ENCODE measurements at places on chromosomes 3 and 15.
A peak's percentile ranks its signal among the peaks of the same experiment; 100 is the strongest.

GRCh38 chr3:187610981-187611511 is 59.1 kb downstream of the SST start:
- DNase-seq = no peak

GRCh38 chr15:87902772-87903426 is 353.6 kb downstream of the NTRK3 start:
- no peak for DNase-seq

DNA sequence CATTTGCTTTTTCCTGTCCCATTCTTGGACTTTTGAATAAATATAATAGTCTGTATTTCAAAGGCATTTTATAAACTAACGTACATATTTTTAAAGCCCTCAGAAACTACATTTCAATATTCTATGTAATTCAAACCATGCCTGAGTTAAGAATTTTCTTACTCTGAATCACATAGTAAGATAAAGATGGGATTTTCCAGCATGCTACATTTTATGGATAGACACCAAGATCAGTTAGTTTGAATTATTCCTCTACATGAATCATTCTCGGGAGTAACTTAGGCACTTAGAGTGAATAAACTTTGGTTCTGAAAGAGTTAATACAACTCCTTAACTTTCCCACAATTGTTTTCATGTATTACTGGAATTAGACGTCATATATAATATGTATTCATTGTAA is 713.3 kb upstream of the CBLB start:
- DNase-seq = no peak

DNA sequence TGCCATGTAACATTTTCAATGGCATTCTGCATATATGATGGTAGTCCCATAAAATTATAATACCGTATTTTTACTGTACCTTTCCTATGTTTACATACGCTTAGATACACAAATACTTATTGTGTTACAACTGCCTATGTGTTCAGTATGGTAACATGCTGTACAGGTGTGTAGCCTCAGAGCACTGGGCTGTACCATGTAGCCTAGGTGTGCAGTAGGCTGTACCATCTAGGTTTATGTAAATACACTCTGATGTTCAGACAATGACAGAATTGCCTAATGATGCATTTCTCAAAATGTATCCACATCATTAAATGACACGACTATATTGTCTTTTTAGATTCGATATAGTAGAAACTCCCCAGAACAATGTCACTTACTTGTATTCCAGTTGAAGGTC is 22.7 kb downstream of the CD80 start:
- DNase-seq = no peak

- no peak for DNase-seq
Measured at GRCh38 chr3:178386880-178387279, 149.4 kb upstream of the KCNMB2 start.

DNA sequence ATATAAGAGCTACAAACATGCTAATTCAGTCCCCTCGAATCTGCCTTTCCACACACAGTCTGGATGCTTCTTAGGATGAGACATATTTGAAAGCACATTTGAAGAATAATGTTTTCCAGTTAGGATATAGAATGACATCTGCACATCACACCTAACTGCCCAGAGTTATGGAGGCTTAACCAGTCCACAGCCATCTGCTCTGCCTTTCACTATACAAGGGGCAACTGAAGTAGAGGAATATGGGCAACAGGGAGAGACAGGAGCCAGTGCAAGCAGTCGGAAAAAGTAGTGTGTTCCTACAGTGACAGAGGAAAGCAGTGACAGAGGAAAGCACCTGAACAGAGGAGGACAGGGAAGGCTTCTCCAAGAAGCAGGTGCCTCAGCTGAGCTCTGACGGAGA is 79.0 kb upstream of the CLDN18 start:
- DNase-seq = no peak

GRCh38 chr15:31327669-31328427 is 1.2 kb downstream of the KLF13 start:
- DNase-seq = no peak

DNA sequence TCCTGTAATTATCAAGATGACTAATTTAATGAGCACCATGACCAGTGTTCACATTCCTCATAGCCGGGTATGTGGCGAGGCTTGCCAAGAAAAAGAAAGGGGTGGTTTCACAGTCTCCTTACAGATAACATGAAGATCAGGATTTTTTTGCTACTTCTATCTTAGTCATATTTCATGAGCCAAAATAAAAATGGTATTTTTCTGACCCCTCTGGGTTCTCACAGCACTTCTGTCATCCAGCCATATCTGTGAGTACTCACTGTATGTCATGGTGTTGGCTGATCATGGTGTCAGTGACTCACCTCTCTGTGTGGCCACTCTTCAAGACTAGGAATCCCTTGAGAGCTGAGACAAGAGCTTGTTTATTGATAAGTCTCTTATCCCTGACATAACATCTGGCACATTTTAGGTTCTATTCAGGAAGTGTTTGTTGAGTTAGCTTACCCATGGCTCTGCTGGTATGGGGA is 130.5 kb upstream of the LMCD1 start:
- no peak for DNase-seq

GRCh38 chr3:132536442-132537153 is 60.5 kb upstream of the ACKR4 start:
- DNase-seq = no peak

- no peak for DNase-seq
Measured at GRCh38 chr15:98620020-98620419, 28.3 kb upstream of the IGF1R start.

GRCh38 chr3:67383379-67383778 is 271.0 kb downstream of the SUCLG2 start:
- no peak for DNase-seq

DNA sequence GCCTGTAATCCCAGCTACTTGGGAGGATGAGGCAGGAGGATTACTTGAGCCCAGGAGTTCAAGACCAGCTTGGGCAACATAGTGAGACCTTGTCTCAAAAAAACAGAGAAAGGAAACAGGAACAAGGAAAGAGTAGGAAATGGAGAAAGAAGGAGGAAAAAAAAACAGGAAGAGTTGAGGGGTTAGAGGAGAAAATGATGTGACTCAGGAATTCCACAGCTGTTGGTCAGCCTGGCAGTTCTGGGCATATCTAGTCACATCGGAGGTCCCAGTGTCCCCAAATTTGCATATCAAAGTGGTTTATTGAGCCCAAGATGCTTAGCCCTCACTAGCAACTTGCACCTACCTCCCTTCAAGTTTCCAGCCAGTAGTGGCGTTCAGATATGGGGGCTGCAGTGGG is 18.8 kb upstream of the JMJD7 start:
- DNase-seq = no peak

DNA sequence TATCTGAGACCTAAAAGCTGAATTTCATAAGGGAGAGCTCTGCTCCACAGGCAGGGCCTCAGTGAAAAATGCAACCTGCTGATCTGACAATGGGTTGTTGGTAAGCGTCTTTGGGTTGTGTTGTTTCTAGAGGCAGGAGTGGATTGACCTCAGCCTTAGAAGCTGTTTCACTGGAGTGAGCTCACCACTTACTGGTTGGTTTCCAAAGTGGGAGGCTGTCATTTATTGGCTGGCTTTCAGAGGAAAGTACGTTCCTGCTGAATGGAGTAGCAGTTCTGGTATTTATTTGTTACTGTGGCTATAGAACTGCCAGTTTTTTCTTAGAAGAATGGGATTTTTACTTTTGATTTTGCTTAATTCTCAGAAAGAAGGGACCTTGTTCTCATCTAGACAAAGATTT is 29.3 kb upstream of the COL6A5 start:
- no peak for DNase-seq

DNA sequence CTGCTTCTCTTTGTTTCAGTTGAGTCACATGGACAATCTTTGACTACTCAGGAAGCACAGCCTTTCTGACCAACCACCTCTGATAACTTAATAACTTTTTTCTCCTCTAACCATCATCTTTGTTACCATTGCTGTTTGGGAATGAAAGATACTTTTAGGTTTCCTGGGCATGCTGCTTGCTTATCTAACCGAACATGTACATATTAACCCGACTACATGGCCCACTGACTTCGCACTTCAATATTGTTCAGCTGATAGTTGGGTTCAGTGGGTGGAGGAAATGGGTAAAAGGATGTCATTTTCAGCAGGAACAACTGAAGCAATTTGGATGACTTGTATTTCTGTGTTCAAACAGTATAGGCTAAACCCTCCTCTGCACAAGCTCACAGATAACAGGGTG is 214.3 kb downstream of the SQOR start:
- no peak for DNase-seq

DNA sequence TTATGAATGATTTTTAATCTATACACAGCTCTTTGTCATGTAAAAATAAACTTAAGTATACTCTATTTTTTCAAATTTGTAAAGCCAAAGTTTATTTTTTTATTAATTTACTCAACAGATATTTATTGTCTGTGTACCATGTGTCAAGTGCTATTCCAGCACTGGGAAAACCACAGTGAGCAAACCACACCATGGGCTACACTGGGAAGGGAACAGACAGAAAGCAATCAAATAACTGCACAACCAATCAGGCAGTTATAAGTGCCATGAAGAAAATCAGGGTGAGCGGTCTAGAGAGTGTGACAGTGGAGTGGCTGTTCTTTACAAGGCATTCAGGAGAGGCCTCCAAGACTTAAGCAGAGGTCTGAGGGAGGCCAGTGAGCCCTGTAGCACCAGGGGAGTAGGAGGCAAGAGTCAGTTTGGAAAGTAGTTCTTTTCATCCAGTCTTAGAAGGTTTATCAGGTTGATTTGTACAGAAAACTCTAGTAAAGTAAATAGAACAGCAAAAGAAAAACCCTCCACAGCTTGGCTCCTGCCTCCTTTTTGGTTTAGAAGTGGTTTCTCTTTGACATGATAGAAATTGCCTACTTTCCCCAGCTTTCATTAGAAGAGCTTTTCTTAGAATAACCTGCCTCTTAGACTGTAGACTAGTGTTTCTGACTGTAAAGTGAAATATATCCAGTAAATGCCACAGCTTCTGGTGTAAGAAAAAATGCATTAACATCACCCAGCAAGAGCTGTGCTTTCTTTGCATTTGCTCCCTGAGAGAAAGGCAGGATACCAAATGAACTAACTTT is 13.7 kb downstream of the EIF2AK4 start:
- no peak for DNase-seq

- no peak for DNase-seq
Measured at GRCh38 chr3:51727500-51727899, 20.6 kb downstream of the GRM2 start.

GRCh38 chr3:16849229-16849628 is 35.5 kb upstream of the PLCL2 start:
- DNase-seq = no peak

DNA sequence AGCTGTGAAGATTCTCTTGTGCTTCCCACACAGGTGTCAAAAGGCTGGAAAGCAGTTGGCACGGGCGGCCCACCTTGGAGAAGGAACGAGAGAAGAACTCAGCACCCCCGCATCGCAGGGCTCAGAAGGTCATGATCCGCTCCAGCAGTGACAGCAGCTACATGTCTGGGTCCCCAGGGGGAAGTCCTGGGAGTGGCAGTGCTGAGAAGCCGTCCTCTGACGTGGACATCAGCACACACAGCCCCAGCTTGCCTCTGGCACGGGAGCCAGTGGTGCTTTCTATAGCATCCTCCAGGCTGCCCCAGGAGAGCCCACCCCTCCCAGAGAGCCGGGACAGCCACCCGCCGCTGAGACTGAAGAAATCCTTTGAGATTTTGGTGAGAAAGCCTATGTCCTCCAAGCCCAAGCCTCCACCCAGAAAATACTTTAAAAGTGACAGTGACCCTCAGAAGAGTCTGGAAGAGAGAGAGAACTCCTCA is 31.4 kb downstream of the STARD5 start:
- DNase-seq = no peak

GRCh38 chr15:82566690-82567089 is 26.4 kb upstream of the RPS17 start:
- no peak for DNase-seq

DNA sequence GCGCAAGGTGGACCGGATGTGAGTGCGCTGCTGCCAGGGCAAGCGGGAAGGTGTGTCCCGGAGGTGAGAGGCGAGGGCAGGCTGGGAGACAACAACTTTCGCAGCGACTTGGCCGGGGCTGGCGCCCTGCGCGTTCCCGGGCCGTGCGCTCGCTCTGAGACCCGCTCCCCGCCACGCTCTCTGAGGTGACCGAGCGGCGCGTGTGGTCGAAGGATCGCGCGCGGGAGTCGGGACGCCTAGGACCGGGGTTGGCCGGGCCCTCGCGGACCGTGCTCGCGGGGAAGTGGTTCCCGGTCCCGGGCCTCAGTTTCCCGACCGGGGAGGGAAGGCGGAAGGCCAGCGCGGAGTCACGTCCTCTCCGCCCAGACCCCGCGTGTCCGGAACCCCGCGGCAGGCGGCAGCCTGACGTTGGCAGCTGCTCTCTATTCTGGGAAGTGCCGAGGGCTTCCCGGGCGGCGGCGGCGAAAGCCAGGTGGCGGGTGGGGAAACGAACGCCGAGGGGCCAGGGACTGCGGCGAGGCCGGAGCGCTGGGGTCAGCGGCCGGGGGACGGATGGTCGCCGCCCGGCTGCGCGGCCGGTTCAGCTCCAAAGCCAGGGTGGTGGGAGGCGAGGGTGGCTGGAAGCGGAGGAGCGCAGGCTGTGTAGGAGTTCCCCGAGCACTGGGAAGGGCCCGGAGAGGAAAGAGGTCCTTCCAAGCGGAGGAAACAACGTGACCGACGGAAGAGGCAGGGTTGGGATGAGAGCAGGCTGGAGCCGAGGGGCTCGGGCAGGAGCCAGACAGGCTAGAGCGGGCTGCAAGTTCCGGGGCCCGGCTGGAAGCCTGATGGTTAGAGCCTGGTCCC is 1.0 kb upstream of the IGF2BP2 start:
- peak; percentile 51 for DNase-seq

DNA sequence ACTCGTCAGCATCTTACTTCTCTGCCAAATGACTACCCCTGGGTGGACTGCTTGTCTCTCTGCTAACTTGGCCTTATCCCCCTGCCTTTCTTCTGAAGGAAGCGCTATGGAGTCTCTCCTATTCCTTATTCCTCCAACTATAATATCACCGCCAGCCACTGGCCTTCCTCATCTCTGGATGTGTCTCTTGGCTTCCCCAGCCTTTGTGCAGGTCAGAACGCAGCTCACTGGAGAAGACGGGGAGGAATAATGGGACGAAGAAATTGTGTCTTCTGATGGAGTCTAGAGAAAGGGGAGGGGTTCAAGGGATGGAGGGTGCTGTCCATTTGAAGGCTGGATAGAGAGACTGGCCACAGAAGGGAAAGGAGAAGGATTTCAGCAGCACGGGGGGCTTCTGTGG is 16.9 kb downstream of the ITGA11 start:
- DNase-seq = no peak

DNA sequence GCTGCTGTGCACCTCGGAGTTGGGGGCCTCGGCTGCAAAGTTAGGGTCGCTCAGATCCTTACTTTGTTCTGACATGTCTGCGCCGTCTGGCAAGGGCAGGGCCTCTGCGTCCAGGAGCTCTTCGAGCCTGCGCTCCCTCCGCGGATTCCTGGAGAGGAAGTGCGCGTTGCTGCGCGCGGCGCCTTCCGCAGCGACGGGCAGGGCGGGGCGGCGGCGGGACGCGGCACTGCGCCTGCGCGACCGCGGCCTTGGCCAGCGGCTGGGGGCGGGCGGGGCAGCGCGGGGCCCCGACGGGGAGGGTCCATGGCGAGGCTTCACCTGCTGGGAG is at the start of gene NDN:
TSS of gene NDN (minus strand) at position 163 of the 328 bp plus-strand sequence. CDS start at position 75, 88 bp downstream.
- no peak for DNase-seq

GRCh38 chr3:166897811-166898210 is 482.3 kb downstream of the ZBBX start:
- no peak for DNase-seq
